Fibroblast of skin of back (primary cell): ENCODE measurements at places on chromosomes 1 and 21.

- peak; percentile 91 for DNase-seq
Measured at GRCh38 chr1:162994921-162995320, 74.2 kb upstream of the RGS4 start.

DNA sequence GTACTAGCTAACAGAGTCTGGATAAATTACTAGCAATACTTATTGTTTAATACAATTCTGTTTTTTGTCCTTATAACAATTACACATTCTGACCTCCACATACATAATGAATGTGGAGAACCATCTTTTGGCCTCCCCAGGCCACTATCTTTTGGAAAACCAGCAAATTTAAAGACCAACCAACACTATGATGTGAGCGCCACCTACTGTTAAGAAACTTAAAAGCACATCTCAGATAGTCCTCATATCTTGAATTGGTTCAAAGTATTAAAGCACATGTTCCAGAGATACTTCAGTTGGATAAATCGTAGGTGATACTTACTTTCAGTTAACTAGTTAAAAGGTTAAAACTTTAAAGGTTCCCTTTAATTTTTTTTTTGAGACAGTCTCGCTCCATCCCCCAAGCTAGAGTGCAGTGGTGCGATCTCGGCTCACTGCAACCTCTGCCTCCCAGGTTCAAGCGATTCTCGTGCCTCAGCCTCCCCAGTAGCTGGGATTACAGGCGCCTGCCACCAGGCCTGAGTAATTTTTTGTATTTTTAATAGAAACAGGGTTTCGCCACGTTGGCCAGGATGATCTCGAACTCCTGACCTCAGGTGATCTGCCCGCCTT lies 29.3 kb upstream of the USP1 start:
- DNase-seq, result peak; percentile 48

- DNase-seq, result peak; percentile 77
Measured at GRCh38 chr21:24118738-24119459, 1488.4 kb downstream of the MRPL39 start.

DNA sequence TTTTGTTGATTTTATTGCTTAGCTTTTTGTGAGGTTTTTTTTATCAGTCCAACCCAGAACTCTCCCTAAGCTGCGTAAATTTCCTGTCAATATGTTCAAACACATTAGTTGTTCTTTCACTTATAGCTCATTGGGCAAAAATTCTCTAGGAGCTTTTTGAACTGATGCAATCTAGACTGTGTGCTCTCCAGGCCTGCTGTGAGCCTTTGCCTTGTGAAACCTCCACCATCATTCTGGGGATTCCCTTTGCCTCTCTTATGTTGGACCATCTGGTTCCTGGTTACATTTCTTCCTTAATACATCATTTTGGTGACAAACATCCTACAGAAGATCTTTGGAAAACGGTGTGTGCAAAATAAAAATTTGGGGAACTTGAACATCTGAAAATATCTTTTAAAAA lies 247.2 kb downstream of the LRRC7 start:
- peak; percentile 9 for DNase-seq

DNA sequence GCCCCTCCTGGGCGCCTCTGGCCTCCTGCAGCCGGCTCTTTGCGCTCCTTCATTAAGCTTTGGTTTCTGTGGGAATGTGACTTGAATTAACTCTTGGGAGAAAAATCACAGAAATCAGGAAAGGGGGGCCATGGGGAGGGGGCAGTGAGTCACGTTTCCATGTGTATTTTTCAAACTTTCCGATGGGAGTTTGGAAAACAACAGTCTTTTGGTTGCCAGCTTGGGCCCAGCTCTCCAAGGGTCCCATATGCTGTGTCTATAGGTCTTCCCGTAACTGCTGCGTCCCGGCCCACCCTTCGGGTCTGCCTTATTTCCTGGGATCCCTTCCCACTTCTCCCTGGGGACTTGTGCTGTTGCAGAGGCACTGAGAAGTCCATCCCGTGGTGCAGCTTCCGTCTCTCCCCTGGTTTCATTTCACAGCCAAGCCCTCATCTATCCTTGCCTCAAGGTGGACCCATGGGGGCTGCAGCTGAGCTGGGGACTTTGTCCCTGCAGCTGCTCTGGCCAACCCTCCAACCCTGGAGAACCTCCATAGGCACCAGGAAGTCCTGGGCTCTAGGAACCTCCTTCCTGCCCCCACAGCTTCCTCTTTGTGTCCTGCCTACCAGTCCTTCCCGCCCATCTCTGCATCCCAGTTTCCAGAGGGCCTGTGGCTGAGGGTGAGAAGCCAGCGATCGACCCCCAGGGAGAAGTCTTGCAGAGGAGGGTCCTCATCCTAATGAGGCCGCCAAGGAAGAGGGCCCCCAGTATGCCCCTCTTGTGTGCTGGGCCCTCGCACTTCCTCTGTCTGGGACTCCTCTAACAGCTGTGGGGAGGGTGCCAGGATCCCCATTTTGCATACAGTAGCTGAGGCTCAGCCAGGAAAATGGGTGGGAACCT lies 11.6 kb upstream of the LMNA start:
- DNase-seq, result peak; percentile 74

GRCh38 chr21:32514275-32515055 lies 70.9 kb downstream of the TCP10L start:
- DNase-seq, result no peak

GRCh38 chr1:205914730-205915129 lies 28.5 kb downstream of the SLC26A9 start:
- no peak for DNase-seq

DNA sequence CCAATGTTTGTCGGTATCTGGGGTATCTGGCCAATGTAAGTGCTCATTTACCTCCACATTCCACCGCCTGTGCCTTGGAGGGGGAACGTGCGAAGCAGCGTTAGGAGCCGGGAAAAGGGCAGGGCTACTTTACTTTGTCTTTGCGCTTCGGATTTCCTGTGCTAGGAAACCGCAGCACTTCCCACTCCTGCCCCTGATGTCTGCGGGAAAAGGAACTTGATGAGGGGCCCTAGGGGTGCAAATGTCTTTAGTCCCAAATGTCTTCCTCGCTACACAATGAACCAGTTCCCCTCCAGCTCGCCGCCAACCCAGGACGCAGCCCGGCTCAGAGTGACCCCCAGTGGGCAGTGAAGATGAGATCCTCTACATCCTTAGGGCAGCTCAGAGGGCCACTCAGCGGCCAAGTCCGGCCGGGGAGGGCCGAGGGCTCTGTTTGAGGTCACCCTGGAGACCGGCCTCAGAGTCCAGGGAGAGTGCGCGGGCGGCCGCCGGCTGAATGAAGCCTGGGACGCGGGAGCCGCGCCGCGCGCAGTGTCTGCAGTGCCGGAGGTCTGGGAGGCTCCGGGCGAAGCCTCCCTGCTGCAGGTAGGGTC lies at the start of gene DYNLT5:
TSS of gene DYNLT5 (plus strand) at position 460 of the 593 bp plus-strand sequence. CDS start 2,200 bp downstream, outside the sequence.
- peak; percentile 33 for DNase-seq

DNA sequence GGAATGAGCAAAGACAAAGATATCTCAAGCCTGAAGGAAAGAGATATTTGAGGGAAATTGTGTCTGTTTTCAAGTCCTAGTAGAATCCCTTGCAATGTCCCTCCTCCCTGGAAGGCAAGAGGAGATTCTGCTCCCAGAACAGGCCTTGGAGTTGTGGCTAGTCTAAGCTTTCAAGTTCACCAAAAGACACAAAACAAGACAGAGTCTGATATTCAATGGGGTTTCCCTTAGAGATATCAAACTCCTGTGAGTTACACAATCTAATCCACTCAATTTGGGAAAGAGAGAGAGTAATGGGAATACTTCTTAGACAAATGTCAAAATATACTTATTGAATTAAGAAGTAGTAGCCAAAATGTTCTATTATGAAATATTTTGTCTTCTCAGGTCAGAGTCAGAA lies 162.8 kb upstream of the ADAMTS5 start:
- no peak for DNase-seq

GRCh38 chr1:46302641-46303037 lies 777 bp downstream of the LRRC41 start:
- DNase-seq, result peak; percentile 41

DNA sequence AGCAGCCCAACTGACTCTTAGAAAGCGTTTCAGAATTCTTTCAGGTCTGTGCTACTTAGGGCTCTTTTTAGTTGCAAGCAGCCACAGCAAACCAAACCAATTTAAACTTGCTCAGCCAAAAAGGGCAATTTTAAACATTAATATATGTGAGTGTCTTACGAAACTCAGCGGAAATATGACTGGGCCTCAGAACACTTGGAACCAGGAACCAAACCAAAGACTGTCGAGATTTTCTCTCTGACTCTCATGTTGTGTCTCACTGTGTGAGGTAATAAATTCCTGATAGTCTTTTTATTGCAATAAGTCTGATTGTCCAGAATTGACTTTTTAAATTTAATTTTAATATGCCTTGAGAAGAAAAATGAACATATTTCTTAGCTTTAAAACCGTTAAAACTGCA lies 122.3 kb downstream of the SYF2 start:
- DNase-seq, result no peak

DNA sequence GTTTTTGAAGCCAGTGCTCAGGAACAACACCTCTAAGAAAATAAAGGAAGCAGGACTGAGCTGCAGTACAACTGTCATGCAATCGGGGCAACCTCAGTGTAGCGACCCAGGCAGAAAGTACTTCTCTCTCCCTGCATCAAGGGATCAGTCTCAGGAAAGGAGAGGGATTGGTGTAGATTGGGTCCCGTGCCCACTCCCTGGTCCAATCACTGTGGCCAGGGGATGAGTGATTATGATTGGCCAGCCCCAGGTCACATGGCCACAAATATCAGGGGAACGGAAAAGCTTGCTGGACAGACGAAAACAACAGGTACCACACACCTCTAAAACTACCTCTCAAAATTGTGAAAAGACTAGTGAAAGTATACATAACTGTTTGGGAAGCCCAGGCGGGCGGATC lies 136.2 kb upstream of the F3 start:
- DNase-seq, result no peak

- DNase-seq, result peak; percentile 27
Measured at GRCh38 chr1:207346513-207346912, 25.0 kb downstream of the CD55 start.

GRCh38 chr1:81650776-81651175 lies 150.0 kb upstream of the ADGRL2 start:
- no peak for DNase-seq

DNA sequence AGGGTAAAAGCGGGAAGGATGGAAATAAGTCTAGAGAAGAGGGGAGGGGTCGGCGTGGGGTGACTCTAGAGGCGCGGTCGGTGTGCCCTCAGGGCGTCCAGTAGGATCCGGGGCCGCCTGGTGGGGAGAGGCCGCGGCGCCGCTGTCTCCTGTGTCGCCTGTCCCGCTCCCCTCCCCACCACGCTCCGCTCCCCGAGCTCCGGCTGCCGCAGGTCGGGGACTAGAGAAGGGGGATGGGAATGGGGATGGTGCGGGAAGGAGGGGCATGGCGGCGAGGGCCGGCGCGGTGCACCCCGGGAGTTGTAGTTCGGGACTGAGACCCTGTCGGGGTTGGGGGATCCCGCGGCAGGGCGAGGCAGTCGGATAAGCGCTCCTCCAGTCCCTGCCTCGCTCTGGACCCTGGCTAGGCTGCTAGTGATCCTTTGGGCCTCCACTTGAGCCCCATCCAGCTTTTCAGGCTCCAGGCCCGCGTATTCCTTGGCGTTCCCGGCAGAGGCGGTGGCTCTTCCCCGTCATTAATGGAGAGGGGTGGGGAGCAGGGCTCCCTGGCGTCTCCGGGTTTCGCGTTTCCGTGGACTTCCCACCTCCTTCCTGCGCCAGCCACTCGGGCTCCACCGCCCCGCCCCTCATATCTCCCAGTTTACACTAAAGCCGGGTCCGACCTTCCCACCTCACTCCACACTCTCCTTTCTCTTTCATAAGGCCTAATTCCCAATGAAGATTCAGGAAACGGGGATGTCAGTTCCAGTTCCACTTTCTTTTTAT lies at the start of gene ENTREP3:
TSS of gene ENTREP3 (minus strand) at position 241 of the 765 bp plus-strand sequence. CDS start 606 bp downstream, outside the sequence.
- peak; percentile 84 for DNase-seq

GRCh38 chr1:6578624-6579373 lies 995 bp upstream of the ZBTB48 start:
- no peak for DNase-seq

- peak; percentile 72 for DNase-seq
Measured at GRCh38 chr21:35559829-35560225, 500.5 kb downstream of the SETD4 start.

- DNase-seq, result peak; percentile 99
Measured at GRCh38 chr1:6859415-6860343, 74.4 kb downstream of the CAMTA1 start.

DNA sequence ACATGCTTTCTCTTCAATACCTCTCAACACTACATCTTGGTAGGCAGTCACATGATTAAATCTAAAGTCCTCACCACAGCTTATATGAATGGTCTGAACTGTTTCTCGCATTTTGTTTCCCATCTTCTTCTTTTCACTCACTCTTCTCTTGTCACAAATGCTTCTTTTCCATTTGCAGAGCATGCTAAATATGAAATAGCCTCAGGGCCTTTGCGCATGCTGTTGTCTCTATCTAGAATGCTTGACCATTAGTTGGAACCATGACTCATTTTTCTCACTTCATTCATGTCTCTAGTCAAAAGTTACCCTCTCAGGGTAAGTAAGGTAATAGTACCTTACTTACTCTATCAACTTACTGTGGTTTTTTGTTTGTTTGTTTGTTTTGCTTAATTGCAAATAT lies 239.7 kb downstream of the PTPRC start:
- DNase-seq, result no peak

- DNase-seq, result no peak
Measured at GRCh38 chr1:42934541-42935312, 23.9 kb downstream of the SLC2A1 start.

DNA sequence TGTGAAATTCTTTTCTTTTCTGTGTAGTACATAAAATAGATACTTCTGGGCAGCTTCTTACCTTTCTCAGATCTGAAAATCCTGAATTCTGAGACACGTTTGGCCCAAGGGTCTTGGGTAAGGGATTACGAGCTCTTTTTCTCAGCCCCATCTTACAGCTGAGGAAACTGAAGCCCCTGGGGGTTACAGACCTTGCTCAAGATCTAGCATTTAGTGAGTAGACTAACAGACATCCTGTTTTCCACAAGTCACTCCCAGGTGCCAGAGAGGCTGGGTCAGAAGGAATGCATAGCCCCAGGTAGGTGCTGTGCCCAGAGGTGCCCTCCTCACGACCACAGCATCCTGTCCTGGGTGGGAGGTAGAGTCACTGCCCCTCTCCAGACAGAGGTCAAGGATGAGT lies 13.2 kb upstream of the CREG1 start:
- DNase-seq, result no peak

DNA sequence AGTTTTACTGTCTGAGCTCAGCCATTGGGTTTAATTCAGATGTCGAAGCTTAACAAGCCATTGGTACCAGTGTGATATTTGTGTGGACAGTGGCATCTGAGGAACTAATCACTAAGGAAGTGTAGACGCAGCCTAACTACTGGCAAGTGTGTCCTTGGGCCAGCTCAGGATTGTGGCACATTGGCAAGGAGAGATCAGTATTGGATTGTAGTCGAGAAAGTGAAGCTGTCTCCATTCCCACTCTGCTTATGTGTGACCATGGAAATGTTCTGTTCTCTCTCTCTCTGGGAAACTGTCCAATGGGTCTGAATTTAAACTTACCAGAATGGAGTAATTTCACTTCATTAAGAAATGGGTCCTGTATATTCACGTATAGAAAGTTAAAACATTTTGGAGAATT lies 112.2 kb downstream of the ITSN1 start:
- no peak for DNase-seq

- DNase-seq, result peak; percentile 0
Measured at GRCh38 chr21:15415541-15416261, 314.1 kb upstream of the USP25 start.
